Adrenal gland (tissue), 19 donors: ENCODE measurements at places on chromosomes 5 and 9. TPM values are rescaled to one million over a fixed set of nuclear protein-coding genes. Genes with fewer than 3 reads are reported as not detected.

DNA sequence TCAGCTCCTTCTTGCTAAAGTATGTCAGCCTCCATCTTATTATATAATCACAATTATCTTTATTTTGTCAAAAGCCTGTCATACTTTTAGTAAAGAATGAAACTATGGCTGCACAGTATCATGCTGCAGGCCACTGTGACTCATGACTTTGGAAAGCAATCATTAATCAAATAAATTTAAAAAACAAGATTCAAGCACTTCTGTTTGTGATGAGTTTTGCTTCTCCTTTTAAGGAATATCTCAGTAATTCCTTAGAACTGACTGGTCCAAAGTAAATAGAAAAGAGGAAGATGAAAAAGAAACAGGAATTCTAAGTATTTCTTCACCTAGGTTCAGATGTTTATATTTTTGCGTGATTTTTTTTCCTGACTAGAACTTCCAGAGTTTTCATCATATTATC is 83.1 kb downstream of the EDIL3 start:
- no peaks in the 10 kb centered on the region for H3K4me1 ChIP-seq
- H3K27me3 ChIP-seq: no peaks in the 10 kb centered on the region
- no peak for DNase-seq
- H3K36me3 ChIP-seq: no peaks in the 10 kb centered on the region

DNA sequence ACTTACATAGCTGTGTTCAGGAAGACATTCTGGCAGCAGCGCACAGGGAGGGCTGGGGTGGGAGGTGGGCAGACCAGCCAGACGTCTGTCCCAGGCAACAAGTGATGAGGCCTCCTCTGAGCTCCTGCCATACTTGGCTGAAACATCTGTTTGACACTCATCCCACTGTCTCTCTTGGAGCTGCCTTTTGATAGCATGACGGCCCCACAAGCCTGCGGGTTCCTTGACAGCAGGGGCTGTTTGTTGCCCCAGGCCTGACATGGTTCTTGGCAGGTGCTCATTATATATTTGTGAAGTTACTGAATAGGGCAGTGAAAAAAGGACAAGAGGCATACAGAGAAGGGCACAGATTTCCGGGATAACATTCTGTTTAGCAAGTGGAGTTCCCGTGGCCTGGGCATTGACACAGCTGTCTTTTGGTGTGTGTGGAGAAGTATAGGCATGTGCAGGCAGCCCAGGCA is 22.2 kb upstream of the B4GALT1 start:
- H3K4me1 ChIP-seq: peaks cover 9% of the 10 kb centered on the region
- no peak overlapping the region for H3K4me3 ChIP-seq
- DNase-seq: no peak

- no peaks in the 10 kb centered on the region for H3K27me3 ChIP-seq
- H3K27ac ChIP-seq: no peak overlapping the region
- no peaks in the 10 kb centered on the region for H3K4me1 ChIP-seq
- no peaks in the 10 kb centered on the region for H3K36me3 ChIP-seq
- no peak overlapping the region for H3K4me3 ChIP-seq
These were observed 154.9 kb upstream of the VLDLR start for GRCh38 chr9:2466703-2467102.

- no peak overlapping the region for H3K4me3 ChIP-seq
- no peak for DNase-seq
- H3K27me3 ChIP-seq: no peaks in the 10 kb centered on the region
- H3K27ac ChIP-seq: no peak overlapping the region
- no peaks in the 10 kb centered on the region for H3K4me1 ChIP-seq
- H3K36me3 ChIP-seq: no peaks in the 10 kb centered on the region
These were observed 280.7 kb upstream of the ZNF608 start for GRCh38 chr5:125026867-125027731.

DNA sequence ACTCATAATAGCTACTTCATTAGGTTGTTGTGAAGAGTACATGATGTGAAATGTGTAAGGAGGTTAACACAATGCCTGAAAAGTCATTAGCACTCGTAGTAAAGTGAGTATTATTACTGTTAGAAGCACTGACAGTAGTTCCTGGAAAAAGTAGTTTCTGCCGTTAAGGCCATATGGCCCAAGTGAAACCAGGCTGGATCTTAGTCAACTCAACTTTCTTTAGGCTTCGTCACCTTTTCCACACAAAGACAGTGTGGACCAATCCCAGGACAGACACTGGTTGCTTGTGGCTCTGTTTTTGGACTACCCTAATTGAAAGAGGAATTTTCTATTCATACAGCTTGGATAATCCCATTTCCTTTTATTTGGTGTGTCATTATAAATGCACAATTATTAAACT is 29.4 kb upstream of the CKMT2 start:
- H3K27me3 ChIP-seq: no peaks in the 10 kb centered on the region
- no peaks in the 10 kb centered on the region for H3K36me3 ChIP-seq
- H3K4me3 ChIP-seq: no peak overlapping the region
- H3K4me1 ChIP-seq: no peaks in the 10 kb centered on the region

DNA sequence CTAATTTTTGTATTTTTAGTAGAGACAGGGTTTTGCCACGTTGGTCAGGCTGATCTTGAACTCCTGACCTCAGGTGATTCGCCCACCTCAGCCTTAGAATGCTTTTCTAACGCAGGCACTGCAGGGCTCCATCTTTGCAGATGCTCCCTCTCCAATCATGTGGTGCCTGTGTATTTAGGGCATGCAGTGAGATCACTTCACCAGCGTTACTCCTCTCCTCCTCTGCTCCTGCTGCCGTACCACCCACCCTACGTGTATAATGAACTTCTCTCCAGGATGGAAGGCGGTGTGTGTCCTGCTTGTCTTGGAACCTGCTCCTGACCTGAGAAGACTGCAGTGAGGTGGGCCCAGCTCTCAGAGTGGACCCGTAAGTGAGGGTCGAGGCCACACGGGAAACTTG is 13.6 kb upstream of the CFAP157 start:
- H3K4me1 ChIP-seq: peaks cover 7% of the 10 kb centered on the region
- H3K36me3 ChIP-seq: peaks cover 7% of the 10 kb centered on the region
- H3K27ac ChIP-seq: no peak overlapping the region
- H3K4me3 ChIP-seq: no peak overlapping the region

Gene MARVELD2
- 0.83 TPM for total RNA-seq

Gene FAM153A
- 3.2 TPM for total RNA-seq

Gene NEUROG1
- not detected for total RNA-seq

Gene PCDHB9
- 0.34 TPM for total RNA-seq

Gene IL33
- total RNA-seq: 46.0 TPM
